Stimulated activated CD4-positive, alpha-beta T cell treated with anti-CD3 and anti-CD28 coated beads, Interleukin-15, amount 100 ng/mL, for 1 hour (primary cell): ENCODE measurements at places on chromosomes 3 and 15.

GRCh38 chr3:59512066-59512465 is 462.2 kb upstream of the CFAP20DC start:
- no peak for DNase-seq

GRCh38 chr3:123723522-123724168 is 138.8 kb upstream of the HACD2 start:
- no peak for DNase-seq

GRCh38 chr3:906739-907138 is 186.1 kb upstream of the CNTN6 start:
- DNase-seq: no peak

GRCh38 chr3:152314677-152315353 is 46.1 kb downstream of the MBNL1 start:
- no peak for DNase-seq

DNA sequence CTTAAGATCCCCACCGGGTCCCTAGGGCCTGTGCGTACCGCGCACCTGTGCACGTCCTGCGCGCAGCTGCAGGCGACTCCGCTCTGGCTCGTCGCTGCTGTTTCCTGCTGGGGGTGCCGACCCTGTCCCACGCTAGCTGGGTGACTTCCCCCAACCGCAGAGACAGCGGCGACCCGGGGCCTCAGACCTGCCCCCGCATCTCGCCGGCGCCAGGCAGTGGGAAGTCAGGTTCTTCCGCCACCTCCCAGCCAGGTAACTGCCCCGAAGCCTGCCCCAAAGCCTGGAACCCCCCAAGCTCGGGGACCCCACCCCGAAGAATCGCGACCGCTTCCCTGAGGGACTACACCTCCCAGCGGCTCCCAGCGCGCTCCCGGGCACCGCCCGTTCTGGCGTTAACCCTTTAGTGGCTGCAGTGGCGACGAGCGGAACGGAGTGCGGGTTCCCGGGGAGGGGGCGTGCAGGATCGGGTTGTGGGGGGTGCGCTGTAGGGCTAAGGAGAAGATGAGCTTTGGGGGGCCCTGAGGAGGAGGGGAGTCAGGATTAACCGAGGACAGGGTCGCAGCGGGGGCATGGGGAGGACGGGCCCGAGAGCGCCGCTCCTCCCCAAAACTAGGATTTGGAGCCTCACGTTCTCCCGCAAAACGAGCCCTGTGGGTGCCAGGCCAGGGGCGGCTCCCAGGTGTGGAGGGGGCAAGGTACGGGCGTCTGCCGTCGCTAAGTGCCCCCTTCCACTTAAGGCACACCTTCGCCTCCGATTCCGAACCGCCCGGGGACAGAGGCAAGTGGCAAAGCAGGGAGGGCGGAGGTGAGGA is 589 bp downstream of the NEIL1 start:
- DNase-seq: peak; percentile 35

DNA sequence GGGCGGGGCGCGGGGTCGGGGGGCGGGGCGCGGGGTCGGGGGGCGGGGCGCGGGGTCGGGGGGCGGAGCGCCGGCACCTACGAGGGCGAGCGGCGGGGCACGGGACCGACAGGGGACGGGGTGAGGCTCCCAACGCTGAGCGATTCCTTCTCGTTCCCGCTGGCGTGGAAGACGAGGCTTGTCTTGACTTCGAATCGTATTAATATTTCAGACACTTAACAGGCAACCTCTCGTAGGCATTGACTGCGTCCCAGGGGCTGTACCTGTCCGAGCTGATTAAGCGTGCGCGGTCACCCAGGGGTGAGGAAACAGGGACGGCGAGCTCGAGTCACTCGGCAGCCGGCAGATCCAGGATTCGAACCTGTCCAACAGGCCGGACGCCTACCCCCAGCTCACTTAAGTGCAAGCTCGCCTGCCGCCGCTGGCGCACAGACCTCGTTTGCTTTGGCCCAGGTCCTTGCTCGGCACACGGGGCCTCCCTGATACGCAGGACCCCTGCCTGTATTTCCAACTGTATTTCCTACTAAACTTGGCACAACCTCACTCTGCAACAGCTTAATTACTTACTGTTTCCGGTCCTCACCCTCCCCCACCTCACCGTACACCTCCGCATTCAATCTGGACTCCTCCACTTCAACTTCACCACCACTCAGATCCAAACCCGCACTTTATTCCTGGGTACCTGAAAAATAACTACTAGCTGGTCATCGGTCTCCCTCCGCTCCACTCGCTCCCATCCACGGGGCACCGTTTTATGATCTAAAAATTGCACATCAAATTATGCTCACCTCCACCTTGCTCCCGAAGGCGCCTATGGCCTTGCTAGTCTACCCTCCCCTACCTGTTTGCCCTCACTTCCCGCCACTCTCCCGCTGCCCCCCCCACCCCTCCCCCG is 722 bp upstream of the ZXDC start:
- DNase-seq: no peak

DNA sequence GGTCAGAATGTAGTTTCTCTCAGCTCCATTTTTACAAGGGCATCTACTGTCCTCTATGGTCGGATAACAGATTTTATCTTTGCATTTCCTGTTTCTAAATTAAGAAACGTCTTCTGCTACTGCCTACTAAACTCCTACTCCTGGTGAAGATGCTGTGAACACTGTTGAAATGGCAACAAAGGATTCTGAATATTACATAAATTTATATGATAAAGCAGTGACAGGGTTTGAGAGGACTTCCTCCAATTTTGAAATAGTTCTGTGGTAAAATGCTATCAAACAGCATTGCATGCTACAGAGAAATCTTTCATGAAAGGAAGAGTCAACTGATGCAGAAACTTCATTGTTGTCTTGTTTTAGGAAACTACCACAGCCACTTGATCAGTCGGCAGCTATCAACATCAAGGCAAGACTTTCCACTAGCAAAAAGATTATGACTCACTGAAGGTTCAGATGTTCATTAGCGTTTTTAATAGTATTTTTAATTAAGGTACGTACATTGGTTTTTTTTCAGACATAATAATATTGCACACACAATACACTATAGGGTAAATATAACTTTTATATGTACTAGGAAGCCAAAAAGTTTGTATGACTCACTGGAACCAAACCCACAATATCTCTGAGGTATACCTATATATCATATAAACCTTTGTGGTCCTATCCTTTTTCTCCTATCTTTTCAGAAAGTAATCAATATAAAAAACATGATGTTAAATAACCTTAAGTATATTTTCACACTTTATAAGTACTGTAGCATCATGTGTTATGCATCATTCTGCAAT is 156.1 kb downstream of the STAG1 start:
- DNase-seq: no peak

DNA sequence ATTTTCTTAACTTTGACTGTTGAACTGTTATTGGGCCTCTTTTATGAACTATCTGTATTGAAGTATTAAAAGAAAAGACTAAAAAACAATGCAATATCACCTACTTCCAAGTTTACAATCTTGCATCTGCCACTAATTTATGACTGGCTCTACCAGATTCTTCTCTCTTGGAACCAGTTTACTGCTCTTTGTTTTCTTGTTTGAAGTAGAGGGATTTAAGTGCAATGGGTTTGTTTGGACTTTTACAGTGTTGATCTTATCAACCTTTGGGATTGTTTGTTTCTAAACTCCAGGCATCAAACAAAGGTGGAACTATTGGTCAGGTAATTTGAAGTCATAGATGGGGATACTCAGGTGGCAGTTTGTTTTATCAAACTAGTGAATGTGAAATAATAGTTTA is 43.0 kb upstream of the MEIS2 start:
- no peak for DNase-seq

DNA sequence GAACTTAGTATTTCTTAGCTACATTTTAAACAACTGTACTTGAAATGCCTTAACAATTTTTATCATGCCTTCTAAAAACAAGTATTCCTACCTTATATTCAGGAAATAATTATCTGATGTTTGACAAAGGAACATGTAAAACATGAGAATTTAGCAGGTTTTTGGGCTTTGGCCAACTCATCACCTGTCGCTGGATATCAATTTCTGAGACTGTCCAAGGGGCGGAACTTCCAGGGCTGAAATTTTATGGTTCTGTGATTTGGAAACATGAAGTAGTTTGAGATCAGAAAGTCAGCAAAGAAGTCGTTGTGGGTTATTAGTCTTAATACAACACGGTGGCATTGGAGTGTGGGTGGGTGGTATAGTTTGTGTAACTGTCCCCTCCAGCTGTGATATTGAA is 282.2 kb upstream of the LRRN1 start:
- DNase-seq: no peak

DNA sequence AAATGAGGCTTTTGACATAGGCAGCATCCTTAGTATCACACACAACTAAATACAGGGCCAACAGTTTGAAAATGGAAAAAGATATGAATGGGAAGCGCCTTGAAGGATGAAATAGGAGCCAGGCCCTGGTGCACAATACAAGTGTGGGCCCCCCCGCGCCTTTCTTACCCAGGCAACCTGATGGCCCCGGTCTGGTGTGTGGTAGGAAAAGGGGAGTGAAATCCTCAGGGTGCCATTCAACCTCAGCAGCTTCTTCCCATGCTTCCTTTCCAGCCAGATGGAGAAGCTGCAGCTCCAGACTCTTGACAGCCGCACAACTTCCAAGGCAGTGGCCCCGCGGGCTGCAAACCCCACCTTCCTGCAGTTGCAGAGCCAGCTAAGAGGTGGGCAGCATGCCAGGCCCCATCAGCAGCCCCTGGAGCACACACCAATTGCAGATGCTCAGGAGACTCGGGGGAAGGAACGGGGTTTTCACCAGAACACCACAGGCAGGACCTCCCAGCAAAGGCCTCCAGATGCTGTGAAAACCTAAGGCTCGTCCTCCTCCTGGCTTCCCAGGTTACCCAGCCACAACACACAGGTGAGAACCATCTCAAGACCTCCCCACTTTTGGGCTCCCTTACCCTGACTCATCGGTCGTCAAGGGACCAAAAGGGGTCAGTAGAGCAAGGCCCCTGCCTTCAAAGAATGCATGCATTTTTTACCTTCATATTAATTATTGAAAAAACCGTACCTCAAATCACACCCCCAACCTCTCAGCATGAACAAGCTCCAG is 101.6 kb downstream of the CPN2 start:
- DNase-seq: no peak

DNA sequence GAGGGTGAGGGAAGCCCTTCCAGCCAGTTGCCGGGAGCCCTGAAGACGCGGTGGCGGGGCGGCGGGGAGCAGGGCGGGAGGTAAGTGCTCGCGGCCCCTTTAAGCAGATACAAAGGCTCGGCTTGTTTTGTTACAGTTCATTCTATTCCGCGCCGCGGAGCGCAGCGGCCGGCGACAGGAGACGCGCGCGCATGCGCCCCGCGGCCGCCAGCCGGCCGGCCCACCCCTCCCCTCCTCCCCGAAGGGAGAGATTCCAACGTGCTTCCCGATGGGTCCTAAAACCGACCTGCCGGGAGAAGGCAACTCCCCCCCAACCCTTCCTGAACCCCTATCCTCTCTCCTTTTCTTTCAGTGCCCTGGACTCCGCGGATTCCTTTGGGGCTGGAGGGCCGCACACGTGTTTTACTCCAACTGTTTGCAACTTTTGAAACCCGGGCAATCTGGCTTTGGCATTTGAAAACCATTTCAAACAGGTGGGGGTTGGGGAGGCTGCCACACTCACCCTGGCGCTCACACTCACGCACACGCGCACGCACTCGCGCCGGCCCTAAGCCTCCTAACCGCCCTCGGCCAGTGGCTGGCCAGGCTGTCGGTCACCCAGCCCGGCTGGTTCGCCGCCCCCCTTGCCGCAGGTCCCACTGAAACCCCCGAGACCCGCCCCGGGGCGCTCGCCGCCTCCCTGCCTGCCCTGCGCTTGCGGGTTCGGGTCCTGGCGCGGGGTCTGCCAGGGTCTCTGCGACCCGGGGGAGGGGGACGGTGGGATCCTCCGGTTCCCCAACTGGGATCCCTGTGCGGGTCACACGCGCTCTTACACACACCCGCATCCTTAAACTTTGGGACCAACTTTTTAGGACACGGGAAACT is at the start of gene MAGI1:
Gene MAGI1 (minus strand): TSS at position 193 of the 864 bp plus-strand sequence. CDS start 610 bp downstream, outside the sequence.
- DNase-seq: no peak

DNA sequence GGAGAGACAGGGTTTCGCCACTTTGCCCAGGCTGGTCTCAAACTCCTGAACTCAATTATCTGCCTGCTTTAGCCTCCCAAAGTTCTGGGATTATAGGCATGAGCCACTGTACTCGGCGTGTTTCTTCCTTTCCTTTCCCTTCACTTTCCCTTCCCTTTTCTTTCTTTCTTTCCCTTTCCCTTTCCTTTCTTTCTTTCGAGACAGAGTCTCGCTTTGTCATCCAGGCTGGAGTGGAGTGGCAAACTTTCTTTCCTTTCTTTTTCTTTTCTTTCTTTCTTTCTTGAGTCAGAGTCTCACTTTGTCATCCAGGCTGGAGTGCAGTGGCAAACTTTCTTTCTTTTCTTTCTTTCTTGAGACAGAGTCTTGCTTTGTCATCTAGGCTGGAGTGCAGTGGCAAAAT is 17.4 kb upstream of the LDHAL6B start:
- DNase-seq: no peak

GRCh38 chr15:72495007-72495406 is 20.9 kb downstream of the ARIH1 start:
- no peak for DNase-seq

DNA sequence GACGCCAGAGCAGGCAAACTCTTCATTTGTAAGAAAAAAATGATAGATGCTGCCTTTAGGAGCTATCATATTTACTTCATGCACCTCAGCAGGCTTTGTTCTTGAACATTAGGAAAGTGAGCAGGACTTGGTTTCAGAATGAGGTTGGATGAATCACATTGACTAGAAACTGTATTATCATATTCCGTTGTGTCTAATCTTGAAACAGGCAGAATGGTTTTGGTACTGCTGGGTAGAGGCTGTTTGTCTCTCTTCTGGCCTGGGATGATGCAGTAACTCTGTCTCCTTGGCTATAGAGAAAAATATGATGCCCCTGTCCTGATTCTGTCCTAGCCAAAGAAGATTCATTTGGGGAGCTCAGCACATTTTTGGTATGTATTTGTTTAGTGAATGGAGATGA is 344.2 kb upstream of the GRM7 start:
- DNase-seq: no peak

DNA sequence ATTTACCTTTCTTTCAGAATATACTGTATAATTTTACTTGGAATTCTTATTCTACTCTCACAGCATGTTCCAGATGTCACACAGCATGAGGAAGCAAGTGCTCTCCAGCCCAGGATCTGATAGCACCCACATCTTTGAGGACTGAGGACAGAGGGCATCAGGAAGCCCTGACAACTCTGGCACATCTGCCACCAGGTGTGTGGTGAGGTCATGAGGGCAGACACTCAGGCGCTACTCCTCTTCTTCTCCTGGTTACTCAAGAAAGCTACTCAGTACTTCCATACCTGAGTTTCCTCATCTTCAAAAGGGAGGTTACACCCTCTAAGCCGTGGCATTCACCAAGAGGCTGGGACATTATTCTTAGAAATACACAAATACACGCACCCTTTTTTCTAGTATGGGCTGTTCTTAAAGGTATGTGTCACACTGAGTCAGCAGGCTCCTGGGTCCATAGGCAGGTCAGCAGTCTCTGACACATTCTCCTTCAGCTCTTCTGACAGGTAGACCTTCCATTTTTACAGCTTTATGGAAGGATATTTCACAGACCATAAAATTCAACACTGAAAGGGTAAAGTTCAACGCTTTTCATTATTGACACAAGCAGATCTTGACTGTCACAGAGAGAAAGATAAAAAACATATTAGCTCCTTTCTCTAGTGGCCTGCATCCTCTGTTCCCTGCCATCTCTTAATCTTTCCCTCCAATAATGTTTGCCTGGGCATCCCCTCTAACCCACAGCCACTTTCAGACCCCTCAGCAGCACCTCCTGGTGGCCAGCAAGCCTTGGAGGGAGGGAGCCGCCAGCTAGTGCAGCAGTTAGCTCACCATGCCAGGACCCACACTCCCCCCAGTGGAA is 103.2 kb upstream of the TJP1 start:
- DNase-seq: peak; percentile 3

- DNase-seq: no peak
Measured at GRCh38 chr15:45156744-45157455, 27.1 kb downstream of the DUOX1 start.
